Activated CD8-positive, alpha-beta memory T cell treated with anti-CD3 and anti-CD28 coated beads, Interleukin-2, amount 50 U/mL, for 4 hours (primary cell): ENCODE measurements at places on chromosomes 11 and 22.

GRCh38 chr11:7490054-7490453, 4.7 kb downstream of the OLFML1 start:
- no peak for DNase-seq

DNA sequence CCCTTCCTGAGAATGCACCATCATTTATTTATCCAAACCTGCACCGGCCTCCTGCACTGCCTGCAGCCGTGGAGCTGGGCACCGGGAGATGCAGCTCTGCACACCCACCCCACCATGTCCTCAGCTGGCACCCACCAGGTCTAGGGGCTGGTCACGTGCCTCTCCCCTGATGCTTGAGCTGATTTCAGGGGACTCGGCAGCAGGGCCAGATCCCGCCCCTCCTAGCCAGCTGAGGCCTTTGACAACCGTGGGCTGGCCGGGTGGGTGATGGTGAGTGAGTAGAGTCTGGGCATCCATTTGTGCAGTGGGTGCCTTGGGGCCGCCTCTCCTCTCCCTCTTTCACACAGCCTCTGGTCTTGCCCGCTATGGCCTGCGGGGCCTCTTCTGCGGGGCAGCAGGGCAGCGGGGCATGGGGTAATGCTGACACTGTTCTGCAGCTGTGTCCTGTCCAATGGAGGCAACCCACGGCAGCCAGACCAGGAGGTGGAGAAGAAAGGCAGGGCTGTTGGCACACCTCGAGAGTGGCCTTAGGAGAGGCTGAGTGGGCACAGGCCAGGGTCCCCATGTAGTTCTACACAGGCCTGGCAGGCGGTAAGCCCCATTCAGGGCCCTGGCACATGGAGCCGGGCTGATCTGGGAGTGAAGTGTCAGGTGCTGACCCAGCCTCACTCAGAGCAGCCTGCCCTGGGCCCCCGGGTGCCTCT, 38.5 kb upstream of the PRODH start:
- peak; percentile 9 for DNase-seq

DNA sequence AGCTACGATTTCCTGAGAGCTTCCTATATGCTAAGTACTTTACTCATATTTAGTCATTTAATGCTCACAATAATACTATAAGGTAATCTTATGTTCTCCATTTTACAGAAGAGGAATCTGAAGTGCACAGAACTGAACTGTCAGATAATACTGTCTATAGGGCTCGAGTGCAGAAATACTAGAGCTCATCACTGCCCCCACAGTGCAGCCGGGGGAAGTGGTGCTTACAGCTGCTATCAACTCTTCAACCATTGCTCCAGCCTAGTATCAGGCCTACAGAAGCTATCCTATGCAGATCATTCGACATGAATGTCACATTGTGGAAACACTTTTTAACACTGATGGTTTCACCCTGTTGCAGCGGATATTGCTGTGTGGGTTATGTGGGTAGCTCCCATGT, 929.9 kb downstream of the NTM start:
- DNase-seq = no peak

DNA sequence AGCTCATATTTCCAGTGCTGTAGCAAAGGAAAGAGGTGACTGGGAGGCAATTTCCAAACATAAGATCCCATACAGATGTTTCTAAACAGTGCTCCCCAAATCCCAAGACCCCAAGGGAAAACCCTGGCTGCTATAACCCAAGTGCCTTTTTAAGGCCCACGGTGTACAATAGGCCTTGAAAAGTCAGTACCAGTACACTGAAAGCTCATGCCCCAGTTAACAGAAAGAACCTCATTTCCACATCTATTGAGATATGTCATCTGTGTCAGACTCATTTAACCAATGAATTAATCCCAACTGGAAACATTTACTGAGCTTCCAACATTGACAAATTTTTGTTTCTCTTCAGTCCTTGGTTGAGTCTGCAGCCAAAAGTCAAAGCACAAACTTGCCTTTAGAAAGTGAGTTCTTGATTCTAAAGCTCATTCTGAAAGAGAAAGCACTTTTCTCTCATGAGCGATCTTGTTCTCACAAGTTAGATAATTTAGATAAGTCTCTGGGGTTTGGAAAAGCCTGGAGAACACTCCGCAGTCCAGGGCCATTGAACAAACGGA, 239.8 kb upstream of the ARHGAP20 start:
- DNase-seq = no peak

GRCh38 chr22:24696551-24697001, 77.9 kb downstream of the PIWIL3 start:
- DNase-seq = no peak

GRCh38 chr22:38350444-38351359, 33.5 kb upstream of the CSNK1E start:
- DNase-seq = no peak

DNA sequence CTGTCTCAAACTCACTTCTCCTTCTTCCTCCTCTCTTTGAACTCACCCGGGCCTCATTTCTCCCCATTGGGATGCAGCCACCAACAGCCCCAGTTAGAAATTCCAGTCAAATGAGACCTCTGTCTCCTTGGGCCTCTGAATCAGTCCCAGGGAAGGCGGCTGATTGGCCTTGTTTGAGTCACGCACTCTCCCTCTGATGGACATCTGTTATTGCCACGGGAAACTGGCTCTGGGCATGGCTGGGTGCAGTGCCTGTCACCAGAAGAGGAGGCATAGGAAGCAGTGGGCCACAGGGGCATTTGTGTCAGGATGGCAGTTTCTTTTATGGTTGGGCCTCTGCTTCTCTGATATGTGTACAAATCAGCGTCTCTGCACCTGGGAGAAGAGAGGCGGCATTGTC, 9.6 kb upstream of the WNT11 start:
- DNase-seq = no peak

DNA sequence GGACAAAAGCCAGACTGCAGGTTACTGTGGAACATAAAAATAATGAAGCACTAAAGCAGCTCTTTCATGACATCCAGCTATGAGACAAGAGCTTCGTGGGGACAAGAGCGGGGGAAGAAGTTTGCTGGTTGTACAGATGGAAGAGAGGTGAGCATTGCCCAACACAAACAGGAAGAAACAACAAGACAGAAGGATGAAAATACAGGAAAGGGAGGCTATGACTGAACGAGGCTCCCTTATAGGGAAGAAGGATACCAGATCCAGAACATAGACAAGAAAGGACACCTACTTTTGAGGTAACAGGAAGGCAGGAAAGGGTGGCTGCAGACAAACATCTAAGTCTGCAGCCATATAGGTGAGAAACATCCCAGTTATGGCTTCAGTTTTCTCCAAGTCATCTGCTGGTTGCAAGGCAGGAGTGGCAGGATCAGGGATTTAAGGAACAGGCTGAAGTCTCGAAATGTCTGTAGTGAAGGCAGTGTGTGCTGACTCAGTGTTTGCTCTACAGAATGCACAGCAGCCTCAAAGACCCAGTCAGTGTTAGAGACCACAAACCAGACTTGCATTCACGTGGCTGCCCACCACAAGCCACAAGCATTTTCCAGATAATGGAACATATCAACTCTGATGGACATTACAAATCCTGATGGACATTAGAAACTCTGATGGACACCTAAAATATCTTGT, 1.9 kb downstream of the CLTCL1 start:
- no peak for DNase-seq

GRCh38 chr22:27130906-27131305, 473.5 kb downstream of the MIAT start:
- no peak for DNase-seq

- no peak for DNase-seq
Observed at GRCh38 chr11:134638796-134639430, 226.9 kb upstream of the B3GAT1 start.

DNA sequence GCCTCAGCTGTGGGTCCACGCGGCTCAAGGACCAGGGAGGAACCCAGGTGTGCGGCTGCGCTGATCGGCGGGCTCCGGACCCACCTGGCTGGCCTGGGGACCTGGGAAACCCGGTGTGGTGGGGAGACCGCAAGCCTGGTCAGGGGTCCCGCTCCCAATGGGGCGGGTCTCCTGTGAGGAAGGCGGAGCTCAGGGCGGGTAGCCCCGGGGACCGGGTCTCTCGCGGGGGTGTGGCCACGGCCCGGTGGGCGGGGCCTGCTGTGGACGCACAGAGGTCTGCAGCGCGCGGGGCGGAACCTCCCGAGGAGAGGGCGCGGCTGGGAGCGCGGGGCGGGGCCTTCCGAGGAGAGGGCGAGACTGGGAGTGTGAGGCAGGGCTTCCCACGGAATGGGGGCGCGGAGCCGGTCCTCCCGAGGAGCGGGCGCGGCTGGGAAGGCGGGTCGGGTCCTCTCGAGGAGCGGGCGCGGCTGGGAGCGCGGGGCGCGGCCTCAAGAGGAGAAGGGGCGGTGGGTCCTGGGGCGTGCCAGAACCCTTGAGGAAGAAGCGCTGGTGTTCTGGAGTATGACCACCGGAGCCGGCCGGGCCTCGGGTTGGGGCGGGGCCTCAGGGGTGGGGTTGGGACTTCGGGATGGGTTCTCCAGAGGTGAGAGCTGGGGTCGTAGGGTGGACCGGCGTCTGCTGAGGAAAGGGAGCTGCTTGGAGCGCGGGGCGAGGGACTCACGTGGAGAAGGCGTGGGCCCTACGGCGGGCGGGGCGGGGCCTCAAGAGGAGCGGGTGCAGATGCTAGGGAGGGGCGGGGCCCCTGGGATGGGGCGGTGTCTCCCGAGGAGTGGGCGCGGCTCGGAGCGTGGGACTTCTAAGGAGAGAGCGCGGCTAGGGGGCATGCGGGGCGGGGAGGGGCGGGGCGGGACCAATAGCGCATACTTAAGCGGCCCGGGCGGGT, 20.8 kb downstream of the DGCR6L start:
- peak; percentile 93 for DNase-seq

GRCh38 chr11:862081-862661, 19.5 kb downstream of the TSPAN4 start:
- DNase-seq = no peak

DNA sequence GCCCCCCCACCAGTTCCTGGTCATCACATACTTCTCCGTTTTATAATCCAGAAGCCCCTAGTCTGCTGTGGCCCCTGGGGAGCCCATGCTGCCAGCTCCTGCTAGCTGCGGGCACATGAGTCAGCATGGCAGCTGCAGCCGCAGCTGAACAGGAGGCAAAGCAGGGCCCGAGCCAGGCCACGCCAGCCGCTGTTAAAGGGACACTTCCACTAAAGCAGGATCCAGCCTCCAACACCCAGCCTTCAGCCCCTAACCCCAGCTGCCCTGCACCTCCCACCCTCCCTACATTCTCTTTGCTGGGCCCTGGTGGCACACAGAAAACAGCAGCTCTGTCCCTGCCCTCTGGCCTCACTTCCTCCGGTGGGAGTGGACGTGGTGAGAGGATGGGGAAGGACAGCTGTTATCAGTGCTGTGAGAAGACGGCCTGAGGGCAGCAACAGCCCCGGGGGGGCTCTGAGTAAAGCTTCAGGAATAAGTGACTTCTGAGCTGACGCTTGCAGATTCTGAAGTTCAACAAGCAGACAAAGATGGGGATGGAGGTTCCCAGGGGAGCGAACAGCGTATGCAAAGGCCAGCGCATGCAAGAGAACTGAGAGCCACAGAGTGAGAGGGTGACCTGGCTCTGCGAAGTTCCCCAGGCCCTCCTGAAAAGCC, 688 bp upstream of the LRRC74B start:
- DNase-seq = no peak

DNA sequence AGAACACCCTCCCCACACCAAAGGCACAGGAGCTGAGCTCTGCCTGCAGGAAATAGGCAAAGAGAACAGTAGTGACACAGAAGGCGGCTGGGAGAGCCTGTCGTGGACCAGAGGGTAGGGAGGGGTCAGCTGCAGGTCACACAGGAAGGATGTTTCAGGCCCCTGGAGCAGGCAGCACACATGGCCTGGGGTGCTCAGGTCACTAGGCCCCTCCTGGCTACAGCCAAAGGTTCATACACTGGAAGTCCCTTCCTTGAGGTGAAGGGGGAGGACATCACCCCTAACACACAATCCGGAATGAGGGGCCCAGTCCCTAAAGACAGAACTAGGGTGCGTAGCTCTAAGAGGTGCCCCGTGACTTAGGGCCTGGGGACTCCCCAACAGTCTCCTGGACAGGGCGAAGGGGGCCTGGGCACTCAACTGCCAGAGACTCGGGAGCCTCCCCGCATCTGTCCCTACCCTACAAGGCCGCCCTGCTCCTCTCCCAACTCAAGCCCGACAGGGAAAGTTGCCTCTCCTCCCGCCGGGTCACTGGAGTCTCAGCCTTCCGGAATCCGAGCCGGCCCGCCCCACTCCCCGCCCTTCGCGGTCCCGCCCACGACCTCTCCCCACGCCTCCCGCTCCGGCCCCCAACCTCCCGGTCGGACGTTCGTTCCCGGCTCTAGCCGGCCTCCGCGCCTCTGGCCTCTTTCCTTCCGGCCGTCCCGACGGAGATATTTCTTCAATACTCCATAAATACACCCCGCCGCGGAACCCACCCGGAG, at the start of gene CYB5R2:
TSS of gene CYB5R2 (minus strand) at position 541 of the 764 bp plus-strand sequence. CDS start 675 bp downstream, outside the sequence.
- DNase-seq = no peak

DNA sequence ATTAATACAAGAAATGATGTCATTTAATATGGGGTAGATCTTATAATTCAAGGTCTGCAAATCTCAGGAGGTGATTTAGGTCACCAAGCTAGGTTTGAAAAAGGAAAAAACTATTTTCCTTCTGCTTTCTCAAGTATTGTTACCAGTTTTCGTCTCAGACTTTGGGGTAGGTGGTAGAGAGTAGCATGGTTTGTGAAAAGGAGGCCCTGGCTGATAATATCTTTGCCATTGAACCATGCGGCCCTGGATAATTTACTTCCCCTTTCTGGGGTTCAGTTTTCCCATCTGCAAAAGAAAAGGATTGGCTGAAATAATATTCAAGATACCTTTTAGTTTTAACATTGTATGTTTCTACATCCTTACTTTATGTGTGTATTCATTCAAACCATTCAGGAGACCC, 92.1 kb downstream of the WNT11 start:
- no peak for DNase-seq

DNA sequence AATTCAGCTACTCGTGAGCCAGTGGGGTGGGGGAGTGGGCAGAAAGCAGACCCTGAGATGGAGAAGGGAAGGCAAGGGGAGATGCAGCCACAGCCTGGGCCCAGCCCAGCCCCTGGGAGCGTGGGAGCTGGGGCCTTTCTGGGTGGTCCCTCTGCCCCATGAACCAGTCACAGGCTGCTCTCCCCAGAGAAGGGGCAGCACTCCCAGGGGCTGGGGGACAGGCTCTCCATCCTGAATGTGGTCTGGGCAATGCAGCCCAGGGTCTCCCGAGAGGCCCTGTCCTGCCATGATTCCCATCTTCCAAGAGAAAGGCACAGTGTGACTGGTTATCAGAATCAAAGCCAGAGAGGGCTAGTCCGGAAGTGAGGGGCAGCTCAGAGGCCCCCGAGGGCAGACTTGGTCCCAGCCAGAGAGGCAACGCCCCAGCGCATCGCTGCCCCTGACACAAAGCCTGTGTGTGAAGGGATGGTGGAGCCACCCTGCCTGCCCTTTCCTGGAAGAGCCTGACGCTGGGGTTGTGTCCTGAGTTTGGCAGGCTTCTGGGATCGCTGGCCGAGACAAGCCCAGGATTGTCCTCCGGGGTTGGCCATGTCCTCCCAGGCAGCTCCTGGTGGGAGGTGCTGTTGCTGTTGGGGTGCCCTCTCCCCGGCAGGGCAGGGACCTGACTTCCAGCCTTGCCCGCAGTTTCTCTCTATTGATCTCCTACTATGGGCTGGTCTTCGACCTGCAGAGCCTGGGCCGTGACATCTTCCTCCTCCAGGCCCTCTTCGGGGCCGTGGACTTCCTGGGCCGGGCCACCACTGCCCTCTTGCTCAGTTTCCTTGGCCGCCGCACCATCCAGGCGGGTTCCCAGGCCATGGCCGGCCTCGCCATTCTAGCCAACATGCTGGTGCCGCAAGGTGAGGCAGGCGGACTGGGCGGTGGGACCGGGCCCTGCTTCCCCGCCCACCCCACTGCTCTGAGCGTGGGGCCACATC, 23.8 kb upstream of the SLC22A12 start:
- DNase-seq = no peak

- no peak for DNase-seq
Observed at GRCh38 chr22:43477966-43478365, 66.2 kb downstream of the MPPED1 start.
